CD4-positive, alpha-beta T cell treated with Interleukin-2 at 100 ng/mL for 4 hours (primary cell): ENCODE measurements at places on chromosomes 4 and X.

DNA sequence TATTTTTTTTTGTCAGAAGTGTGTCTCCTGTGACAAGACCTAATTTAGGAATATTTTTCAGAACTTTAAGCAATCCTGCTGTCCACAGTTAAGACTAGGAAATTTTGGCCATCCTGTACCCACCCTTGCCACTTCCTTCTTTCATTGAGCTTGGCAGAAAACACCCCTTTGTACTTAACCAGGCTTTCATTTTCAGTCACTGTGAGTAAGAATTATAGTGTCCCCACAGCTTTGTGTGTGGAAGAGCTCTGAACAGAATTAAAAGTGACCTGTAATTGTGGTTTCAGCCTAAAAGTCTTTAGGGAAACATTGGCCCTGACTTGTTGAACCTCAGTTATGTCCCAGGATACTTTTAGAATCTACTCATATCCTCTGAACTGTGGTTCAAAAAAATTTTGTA lies 153.7 kb upstream of the BMP3 start:
- DNase-seq, result no peak

DNA sequence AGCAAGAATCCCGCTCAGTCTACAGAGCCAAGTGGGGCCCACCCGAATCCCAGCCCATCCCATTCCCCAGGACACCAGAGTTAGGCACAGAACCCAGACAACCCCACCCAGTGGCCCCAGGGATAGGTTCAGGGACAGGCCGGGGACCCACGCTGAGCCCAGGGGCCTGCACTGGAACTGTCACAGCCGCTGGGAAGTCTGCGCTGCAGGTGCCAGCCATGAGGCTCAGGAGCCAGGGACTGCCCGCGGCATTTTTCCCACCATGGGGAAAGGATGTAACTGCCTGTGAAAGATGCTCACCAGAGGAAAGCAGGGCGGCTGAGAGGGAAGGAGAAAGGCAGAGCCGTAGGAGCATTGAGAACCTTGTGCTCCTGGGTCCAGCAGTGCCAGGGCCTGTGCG lies 12.0 kb downstream of the EVC2 start:
- no peak for DNase-seq

GRCh38 chr4:87745064-87745807 lies 54.1 kb upstream of the IBSP start:
- DNase-seq, result no peak

GRCh38 chr4:180650273-180650672 lies 1592.9 kb upstream of the TENM3 start:
- DNase-seq, result no peak

DNA sequence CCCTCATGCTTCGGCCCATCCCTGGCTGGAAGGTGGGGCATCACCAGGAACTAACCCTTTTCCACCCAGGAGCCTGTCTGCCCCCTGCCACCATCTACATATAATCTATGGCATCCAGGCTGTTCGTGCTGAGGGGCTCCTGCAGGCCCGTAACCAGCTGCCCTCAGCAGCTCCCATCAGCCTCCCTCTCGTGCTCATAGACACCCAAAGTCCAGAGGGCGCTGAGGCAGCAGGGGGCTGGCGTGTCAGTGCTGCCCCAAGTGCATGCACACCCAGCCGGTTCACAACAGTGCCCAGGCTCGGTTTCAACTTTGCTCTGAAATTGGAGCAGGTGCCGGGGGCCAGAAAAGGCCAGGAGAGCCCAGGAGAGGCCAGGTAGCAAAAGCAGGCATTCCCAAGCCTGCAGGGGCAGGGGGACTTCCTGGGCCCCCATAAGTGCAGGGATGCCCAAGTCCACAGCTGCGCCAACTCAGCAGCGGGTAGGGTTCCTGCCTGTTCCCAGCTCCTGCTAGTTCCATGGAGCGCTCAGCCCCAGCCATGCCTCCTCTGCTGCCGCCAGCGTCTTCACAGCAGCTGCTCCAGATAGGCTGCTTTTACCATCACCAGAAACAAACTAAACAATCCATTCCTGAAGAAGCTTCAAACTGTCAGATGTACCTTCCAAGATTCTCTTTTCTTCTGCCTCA lies 558.2 kb upstream of the GNPDA2 start:
- DNase-seq, result no peak

DNA sequence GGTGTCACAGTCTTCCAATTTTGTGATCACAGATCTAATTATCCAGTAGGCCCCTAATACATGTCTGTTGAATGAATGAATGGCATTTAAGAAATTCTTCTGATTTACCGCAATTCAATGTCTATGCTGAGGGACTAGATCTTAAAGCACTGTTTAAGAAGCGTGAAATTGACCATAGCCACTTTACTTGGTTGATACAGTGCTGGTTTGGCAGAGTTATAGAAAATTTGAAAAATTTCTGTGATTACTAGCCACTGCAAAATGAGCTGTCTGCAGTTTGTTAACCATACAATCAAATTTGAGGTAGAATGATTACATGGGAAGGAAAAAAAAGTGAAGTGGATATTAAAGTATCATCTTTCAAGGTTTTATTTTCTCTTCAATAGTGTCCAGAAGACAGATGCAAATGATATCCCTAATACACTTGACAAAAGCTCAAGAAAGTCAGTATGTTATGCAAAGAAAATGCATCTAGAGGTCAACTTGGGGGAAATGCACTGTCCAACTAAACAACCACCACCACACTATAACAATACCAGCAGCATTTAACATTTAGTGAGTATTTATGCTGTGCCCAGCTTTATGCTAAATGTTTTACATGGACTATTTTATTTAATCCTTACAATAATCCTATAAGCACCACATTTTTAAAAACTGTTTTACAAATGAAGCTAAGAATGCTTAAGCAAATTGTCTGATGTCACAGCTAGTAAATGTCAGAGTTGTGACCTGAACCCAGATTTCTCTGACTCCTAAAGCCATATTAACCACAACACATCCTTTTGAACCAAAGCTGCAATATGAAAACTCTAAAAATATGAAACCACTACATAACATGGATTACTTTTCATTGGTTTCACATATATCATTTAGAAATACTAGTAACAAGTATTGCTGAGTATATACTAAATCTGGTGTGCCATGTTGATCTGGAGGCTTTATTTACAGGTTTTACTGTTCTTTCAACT lies 217.9 kb upstream of the MAB21L2 start:
- DNase-seq, result no peak

DNA sequence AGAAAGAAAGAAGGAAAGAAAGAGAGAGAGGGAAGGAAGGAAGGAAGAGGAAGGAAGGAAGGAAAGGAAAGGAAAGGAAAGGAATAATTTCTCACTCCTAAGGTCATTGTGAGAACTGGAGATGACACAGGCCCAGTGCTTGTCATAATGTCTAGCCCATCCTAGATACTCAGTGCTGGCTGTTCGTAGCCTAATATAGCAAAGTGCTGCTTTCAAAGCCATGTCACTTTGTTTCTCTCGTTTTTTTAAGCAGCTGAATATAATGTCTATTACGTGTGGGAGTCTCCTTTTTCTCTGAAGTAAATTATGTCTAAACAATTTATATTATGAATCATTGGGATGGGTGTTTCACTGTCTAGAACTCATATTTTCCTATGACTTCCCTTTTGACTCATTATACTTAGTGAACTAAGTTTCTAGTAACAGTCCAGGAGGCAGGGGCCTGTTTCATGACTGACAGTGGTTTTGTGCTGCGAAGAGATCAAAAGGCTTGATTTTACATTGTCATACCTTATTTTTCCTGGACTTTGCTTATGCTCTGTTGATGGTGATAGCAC lies 327.0 kb upstream of the ZFP42 start:
- DNase-seq, result no peak

DNA sequence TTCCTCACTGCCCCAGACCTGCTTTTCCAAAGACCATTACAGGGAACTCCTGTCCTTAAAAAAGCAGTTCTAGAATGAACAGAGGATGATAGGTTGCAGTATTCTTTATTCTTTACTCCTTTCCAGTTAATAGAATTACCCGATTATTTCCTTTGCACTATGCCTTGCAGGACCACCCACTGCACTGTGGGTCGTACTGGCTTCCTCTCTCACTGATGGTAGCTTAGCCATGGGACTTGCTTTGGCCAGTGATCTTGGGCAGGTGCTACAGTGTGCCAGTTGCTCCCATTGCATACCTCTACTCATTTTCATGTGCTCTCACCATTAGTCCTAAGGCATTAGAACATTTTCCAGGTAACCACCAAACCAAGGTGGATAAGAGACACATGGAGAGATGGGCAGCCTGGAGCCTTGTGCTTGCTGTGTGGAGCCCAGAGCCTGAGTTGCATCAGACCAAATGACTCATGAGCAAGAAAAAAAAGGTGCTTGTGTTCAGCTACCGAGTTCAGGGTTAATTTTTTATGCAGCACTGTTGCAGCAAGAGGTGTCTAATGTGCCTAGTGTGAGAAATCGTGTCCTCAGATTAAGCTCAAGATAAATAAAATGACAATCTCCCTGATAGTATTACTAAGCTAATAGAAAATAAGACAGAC lies 7.6 kb upstream of the UNC5C start:
- no peak for DNase-seq
